ENCODE measurements at places on chromosomes 4 and X. TPM values are rescaled to one million over a fixed set of nuclear protein-coding genes. Genes with fewer than 3 reads are reported as not detected.

The MAGEA4 gene
- not detected for total RNA-seq

DNA sequence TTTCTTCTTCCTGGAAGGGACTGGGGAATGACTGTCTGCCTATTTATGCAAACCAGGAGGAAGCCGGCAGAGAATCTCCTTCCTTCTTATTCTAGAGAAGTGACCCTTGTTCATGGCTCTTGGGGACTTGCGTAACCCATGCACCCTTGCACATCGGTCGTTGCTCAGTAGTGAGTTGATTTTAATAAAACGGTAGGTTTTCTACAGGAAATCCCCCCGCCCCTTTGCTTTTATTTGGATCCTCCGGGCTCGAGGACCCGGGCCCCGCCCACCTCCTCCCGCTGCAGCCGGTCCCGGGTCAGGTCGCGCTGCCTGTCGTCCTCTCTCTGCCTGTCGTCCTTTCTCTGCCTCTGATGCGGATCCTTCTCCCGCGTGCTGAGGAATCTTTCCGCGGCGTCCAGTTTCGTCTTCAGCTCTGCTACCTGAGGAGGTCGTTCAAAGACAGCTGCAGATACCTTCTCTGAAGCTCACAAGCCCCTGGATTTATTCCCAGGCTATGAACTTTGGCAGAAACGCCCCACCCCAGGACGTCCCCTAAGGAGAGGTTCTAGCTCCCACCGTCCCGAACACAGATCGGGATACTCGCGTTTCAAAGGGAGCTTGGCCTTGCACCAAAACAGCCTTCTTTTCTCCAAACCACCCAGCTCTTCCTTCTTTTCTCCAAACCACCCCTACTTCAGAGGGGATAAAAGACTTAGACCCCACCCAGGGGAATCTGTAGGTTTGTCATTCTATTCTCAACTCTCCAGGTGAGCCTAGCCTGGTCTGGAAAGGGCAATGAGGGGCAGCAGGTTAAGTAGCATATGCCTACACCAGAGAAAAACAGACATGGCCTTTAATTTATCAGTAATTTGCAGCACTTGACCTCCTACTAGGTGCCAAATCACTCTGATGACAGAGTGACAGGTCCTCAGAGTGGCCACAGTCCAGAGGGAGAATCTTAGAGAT is 7.0 kb downstream of the TNIP3 start:
- DNase-seq = peak; percentile 11

The ENPEP gene
- 0.03 TPM for total RNA-seq

DNA sequence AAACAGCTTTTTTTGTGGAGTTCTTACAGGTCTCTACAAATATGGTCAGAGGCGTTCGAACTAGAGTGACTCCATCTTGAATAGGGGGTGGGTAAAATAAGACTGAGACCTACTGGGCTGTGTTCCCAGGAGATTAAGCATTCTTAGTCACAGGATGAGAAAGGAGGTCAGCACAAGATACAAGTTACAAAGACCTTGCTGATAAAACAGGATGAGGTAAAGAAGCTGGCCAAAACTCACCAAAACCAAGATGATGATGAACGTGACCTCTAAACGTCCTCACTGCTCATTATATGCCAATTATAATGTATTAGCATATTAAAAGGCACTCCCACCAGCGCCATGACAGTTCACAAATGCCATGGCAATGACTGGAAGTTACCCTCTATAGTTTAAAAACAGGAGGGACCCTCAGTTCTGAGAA is 42.8 kb upstream of the SPP1 start:
- DNase-seq = no peak

DNA sequence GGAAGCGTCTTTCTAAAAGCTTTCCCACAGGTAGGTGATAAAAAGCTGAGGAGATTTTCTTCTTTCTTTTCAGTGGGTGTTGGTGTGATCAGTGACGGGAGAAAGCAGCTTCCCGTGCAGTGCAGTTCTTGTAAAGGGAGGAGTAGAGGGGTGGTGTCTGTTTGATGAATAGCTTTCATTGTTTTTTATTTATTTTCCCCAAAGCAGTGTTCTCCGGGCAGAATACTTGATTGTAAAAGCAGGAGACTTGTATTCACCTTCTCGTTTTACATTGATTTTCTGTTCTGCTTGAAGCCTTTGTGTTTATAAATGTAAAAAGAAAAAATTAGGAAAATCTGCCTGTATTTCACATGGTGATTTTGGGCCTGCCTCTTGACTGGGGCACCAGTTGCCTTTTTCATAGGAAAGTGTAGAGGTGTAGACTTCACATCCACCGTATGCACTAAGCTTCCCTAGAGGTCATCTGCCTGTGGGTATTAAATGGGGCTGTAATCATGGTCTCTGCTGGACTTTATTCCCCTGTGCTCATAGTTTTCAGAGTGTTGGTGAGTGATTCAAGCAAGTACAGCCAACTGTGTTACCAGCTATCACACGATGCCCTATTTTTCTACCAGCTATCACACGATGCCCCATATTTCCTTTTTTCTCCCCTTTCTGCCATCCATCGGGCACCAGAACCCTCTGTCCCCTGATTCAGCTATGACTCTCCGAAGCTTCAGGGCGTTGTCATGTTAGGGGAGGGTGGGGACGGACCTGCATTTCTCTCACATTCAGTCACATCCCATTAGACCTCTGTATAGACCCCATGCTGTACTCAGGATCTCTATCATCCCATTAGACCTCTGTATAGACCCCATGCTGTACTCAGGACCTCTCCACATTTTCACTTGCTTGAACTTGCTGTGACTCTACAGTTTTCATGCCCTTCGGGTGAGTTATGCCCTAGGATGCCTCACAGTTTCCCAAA is 526.5 kb downstream of the TRIML1 start:
- DNase-seq = no peak

- DNase-seq = no peak
Measured at GRCh38 chr4:62292911-62293310, 1092.8 kb downstream of the ADGRL3 start.

GRCh38 chr4:121455285-121455684 is 74.5 kb upstream of the QRFPR start:
- DNase-seq = no peak

DNA sequence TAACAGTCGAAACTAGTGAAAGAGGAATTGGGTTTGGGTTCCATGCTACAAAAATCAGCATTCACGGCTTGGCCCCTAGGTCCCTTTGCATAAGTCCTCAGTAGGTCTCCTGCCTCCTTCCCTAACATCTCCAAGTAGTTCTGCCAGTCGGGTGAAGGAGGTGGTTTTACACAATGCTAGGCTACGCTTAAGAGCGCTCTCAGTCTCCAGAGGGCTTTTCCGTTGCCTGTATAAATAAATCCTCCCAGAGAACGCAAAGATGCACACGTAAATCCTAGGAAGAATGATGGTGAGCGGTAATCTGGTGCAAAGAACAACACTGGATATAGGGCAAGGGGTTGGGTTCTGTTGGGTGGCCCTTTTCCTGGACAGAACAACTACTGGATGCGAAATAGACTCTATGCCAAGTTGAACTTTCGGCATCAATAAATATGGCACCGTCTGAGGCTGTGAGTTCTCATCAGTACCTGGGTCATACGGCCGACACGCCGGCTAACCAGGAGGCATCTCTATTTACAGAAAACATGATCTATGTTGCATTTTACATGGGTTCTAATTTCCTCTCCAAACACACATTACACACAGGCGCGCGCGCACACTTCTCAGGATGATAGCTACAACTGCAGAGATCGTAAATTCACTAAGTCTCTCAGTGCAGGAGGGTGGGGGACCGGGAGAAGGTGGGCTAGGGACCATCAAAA is 1.3 kb downstream of the CAMK2D start:
- peak; percentile 22 for DNase-seq

The ZNF280C gene
- 7.4 TPM for total RNA-seq

All from activated T-helper 1 cell treated with anti-CD3 and anti-CD28 coated beads, Interleukin-12 subunit alpha, Interleukin-12 subunit beta, Interleukin-2, Interleukin-4 antibody, amounts not matched to agents 30 ng/mL and 10 ng/mL and 1 ng/mL, durations not matched to agents 14 hours and 24 hours and 36 hours (primary cell).